ENCODE measurements at places on chromosomes 1 and 21. TPM values are rescaled to one million over a fixed set of nuclear protein-coding genes. Genes with fewer than 3 reads are reported as not detected.

The ANKRD35 gene
- 4.5 TPM for total RNA-seq

The FNDC5 gene
- total RNA-seq: 1.0 TPM

The ERICH3 gene
- total RNA-seq: 0.17 TPM

The DNM3 gene
- 1.8 TPM for total RNA-seq

The RGL1 gene
- 16.2 TPM for total RNA-seq

The CRP gene
- not detected for total RNA-seq

The LAMC1 gene
- total RNA-seq: 408 TPM

The ILDR2 gene
- total RNA-seq: under 0.01 TPM

The FBLIM1 gene
- 17.3 TPM for total RNA-seq

The HMCN1 gene
- 12.3 TPM for total RNA-seq

The KRTAP12-4 gene
- total RNA-seq: not detected

The GFI1 gene
- not detected for total RNA-seq

The GPX7 gene
- 30.6 TPM for total RNA-seq

Data from fibroblast of lung (primary cell).